ENCODE measurements at places on chromosomes 16 and 17.

GRCh38 chr17:47687748-47688147, 6.2 kb upstream of the TBKBP1 start:
- DNase-seq, result no peak

- no peak for DNase-seq
Measured at GRCh38 chr16:79609861-79610260, 9.3 kb upstream of the MAF start.

DNA sequence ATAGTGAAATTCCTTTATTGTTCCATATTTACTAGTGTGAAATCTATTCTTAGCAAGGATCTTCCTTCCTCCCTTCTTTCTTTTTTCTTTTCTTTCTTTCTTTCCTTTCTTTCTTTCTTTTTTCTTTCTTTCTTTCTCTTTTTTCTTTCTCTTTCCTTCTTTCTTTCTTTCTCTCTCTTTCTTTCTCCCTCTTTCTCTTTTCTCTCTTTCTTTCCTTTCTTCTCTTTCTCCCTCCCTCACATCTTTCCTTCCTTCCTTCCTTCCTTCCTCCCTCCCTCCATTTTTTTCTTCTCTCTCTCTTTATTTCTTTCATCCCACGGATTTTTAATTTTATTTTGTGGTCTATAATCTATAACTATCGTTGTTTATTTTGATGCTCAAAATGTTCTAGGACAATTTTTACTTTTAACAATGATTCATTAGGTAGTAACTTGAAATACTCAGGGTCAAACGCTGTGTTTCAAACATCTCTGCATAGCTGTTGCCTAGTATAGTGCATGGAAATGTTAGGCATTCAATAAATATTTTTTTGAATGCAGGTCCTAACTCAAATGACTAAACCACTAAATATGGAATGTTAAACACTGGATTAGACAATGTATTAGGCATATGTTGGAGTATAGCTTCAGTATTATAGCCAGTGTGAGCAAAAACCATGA, 178.3 kb downstream of the MAP2K6 start:
- DNase-seq, result no peak

DNA sequence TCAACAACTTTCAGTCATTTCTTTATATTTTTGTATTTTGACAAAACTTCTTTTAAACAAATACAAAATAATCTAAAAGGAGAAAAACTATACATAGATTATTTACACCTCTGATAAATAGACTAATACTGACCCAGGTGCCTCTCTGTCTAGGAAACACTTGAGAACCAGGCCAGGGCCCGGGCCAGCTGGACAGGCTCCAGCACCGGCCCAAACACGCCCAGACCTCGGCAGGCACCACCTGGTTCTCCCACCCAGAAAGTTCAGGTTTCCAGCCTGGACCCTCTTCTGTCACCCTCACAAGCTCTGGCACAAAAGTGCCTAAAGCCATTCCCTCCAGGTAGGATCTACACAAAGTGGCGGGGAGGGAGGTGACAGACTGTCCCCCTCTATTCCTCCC, 97.0 kb upstream of the DNAH17 start:
- DNase-seq, result no peak

DNA sequence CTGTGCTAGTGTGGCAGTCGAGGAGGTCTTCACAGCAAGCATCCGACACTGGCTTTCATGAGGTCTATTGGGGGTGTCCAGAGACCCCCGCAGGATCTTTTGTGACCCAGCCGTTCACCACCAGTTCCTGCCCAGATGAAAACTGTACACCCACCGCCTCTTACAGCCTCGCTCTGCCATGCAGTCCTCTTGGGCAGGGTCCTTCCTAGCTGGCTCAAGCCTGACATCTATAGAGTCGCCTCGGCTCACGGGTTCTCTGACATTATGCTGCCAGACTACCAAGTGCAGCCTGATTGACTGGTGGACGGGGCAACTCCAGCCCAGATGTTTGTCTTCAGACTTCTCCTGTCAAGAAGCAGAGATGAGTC, 14.6 kb upstream of the CLEC10A start:
- no peak for DNase-seq
